ENCODE measurements at places on chromosomes 1 and 21.

- DNase-seq, result no peak
These were observed 752 bp downstream of the RGS18 start for GRCh38 chr1:192159014-192159413.

- no peak for DNase-seq
These were observed 118.9 kb downstream of the PRDM2 start for GRCh38 chr1:13818926-13819325.

DNA sequence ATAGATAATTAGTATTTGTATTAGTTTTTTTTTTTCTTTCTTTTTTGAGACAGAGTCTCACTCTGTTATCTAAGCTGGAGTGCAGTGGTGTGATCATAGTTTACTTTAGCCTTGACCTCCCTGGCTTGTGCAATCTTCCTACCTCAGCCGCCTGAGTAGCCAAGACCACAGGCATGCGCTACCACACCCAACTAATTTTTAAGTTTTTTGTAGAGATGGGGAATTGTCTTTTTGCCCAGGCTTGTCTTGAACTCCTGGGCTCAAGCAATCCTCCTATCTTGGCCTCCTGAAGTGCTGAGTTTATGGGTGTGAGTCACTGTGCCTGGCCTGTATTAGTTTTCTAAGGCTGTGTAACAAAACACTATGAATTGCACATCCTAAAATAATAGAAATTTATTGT, 58.3 kb downstream of the MSH4 start:
- DNase-seq, result no peak

DNA sequence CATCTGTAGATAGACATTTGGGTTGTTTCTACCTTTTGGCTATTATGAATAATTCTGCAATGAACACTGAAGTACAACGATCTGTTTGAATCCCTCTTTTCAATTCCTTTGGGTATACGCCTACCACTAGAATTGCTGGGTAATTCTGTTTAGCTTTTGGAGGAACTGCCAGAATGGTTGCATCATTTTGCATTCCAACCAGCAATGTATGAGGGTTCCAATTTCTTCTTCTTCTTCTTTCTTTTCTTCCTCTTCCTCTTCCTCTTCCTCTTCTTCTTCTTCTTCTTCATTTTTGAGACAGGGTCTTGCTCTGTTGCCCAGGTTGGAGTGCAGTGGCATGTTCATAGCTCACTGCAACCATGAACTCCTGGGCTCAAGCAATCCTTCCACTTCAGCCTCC, 13.8 kb upstream of the THEM5 start:
- no peak for DNase-seq

DNA sequence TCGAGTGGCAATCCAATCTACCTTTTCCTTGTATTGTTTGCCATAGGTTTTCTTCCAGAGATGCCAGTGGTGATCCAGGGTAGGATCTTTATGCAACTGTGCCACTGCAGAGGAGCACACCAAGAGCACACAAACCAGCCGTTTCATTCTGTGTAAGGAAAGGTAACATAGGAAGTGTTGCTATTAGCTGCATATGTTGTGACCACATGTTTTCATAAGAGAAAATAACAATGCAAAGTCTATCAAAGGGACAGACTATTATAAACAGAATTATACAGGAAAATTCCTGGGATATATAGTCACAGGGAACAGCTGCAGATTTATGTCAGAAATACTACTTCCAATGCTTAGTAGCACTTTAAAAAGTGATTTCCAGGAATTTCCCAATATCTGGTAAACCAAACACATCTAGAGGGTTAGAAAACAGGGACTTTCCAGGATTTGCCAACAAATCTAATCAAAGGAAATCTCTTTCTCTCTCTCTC, 919 bp downstream of the CTSS start:
- no peak for DNase-seq

DNA sequence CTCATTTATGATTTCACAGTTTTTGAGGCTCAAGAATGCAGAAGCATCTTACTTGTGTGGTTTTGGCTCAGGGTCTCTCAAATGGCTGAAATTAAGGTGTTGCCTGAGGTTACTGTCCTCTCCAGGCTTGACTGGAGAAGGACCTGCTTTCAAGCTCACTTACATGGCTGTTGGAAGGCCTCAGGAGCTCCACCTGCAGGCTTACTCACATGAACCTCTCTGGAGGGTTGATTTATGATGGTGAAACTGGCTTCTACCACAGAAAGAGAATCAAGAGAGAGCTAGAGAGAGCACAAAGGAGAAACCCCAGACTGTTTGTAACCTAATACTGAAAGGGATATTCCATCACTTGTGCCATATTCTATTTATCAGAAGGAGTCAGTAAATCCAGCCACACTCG, 6.2 kb upstream of the KCNK2 start:
- DNase-seq, result no peak

- DNase-seq, result no peak
These were observed 70.9 kb upstream of the EDEM3 start for GRCh38 chr1:184825571-184825970.

- DNase-seq, result no peak
These were observed 1.7 kb downstream of the ISG15 start for GRCh38 chr1:1014799-1015681.

GRCh38 chr21:39669485-39669884, 56.7 kb downstream of the B3GALT5 start:
- DNase-seq, result no peak

DNA sequence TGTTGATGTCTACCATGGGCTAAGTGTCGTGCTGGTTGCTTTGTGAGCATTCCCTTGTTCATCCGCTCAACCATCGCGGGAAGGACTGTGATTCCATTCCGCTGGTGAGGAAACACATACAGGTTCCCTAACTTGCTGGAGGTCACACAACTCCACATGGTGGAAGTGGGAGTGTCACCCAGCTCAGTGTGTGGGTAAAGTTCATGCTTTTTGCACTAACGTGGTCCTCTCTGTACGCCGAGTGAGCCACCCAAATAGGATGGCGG, 4.0 kb upstream of the CLDN19 start:
- no peak for DNase-seq

DNA sequence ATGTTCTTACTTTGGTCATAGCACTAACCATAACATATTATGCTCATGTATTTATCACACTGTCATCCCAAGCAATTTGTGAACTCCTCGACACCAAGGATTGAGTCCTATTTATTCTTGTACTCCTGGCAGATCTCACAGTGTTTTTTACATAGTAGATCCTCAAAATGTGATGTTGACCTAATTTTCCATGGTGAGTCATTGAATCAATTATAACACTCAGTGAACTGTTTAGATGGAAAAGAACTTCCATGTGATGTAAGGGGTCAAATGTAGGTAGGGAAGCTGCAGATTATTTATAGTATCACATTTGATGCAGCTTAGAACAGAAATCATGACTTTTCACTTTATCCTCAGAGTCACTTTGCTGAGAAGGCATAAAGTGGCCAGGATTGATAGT, 281.9 kb upstream of the ADAMTS5 start:
- DNase-seq, result no peak

DNA sequence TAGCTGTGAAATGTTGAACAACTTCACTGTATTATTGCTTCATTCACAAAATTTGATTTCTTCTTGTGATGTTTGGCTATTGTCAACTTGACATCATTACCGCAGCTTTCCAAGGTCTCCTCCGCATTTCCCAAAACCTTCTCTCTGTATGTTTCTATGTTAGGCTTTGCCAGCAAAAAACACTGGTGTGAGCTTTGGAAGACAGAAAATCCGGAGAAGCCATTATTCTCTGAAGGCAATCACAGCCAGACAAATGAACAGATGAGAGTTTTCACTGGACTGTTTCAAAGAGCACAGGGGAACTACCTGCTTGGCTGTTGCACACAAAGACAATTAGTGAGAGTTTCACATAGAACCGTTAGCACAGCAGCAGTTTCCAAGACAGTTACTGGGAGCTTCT, 609.6 kb downstream of the BRINP3 start:
- no peak for DNase-seq

- DNase-seq, result no peak
These were observed 18.8 kb downstream of the AGRN start for GRCh38 chr1:1038694-1039093.

DNA sequence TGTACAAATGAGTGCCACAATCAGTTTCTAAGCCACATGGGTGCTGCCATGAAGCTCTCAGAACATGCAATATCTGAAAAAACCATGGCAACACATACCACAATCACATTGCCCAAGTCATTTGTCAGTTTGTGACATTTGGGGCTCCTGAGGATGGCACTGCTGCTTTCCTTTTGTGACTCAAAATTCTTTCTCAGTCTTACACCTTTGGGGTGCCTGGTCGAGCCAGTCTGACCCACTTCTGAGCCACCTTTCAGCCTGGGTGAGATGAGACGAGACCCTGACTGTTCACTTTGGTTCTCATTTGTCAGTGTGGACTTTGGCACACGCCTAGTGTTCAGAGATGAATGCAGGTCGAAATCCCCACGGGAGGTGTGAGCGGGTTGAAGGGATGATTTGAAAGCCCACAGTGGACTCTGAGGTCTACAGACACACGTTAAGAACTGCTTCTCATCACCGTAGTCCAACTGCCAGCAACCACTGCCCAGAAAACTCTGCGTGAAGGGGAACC, 8.0 kb downstream of the BATF3 start:
- no peak for DNase-seq

DNA sequence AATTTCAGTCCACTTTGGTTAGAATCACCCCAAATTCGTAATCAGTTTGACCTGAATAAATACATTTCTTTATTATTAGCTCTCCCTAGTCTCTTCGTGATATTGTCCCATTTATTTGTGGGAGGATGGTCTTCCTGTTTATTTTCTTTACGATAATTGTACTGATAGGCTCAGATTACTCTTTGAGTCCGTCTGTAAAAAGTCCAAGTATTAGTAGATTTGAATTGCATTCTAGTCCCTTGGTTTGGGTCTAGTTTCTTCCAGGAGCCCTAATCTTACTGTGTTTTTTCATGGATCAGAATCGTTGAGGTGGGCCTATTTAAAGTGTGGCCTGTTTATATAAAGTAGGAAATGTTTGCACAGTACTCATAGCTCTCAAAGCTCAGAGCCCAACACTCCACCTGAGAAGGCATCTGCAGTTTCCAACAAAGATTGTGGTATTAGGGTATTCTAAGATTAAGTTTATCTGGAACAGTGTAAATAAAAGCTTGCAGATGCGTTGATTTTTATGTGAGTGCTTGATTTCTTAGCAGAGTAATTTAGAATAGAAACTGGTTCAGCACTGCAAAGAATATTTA, 33.1 kb downstream of the MAP3K21 start:
- DNase-seq, result no peak

DNA sequence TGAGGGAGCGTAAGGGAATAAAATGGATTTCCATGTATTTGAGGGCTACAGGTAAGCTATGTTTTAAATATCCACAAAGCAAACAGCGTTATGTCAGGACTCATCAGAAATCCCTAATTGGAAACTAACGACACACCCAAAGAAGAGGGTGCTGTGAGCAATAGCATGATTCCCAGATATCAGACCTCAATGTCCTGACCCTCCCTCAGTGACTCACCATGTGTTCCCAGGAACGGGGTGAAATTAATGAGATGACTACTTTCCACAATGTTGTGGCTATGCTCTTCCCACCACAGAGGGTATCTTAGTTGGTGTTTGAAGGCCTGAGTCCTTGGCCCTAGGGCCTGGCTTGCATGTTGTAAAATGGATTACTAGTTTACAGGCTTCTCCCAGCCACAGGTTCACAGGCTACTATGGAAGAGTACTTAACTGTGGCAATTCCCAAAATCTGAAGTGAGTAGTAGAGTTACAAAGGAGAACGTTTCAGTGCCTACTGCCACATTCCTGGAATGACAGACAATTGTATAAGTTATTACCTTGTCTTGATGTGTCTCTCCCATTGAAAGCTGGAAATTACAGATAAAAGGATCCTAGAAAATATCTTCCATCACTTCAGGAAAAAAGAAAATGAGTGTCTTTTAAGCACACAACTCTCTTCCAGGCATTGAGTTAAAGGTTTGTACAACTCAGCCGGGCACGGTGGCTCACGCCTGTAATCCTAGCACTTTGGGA, 1.7 kb upstream of the KRTAP11-1 start:
- no peak for DNase-seq

GRCh38 chr21:26131554-26131953, 39.0 kb downstream of the APP start:
- no peak for DNase-seq

DNA sequence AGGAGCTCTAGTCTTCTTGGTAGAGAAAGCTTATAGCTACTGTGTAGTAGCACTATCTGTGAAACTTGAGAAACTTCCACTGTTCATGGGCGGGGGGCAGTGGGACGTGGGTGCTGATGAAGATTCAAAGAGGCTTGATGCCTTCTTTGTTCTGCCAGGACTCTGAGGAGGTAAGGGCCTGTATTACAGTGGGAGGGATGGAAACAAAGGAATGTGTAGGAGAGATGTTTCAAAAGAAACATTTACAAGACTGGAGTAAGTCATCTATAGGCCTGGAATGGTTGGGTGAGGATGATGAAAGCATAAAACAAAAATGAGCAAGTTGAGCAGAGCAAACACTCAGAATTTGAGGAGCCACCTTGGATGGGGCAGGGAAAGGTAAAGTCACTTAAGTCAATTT, 89.4 kb downstream of the C1orf21 start:
- DNase-seq, result no peak

DNA sequence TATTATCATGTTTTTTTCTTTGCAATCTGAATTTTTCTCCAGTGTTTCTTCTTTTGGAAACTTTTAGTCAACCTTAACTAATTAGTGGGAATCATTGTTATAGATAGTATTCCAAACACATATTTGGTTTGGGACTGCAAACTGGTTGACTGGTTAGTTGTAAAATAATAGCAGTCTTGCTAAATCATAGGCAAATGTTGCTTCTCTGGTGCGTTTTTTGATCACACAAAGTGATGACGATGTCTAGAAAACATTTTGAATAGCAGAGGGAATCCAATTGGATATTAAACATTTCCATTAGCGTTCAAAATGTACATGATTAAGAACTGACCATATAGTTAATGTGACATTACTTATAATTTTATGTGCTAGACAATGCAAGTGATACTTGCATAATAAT, 4.5 kb downstream of the DNAJB4 start:
- DNase-seq, result no peak

DNA sequence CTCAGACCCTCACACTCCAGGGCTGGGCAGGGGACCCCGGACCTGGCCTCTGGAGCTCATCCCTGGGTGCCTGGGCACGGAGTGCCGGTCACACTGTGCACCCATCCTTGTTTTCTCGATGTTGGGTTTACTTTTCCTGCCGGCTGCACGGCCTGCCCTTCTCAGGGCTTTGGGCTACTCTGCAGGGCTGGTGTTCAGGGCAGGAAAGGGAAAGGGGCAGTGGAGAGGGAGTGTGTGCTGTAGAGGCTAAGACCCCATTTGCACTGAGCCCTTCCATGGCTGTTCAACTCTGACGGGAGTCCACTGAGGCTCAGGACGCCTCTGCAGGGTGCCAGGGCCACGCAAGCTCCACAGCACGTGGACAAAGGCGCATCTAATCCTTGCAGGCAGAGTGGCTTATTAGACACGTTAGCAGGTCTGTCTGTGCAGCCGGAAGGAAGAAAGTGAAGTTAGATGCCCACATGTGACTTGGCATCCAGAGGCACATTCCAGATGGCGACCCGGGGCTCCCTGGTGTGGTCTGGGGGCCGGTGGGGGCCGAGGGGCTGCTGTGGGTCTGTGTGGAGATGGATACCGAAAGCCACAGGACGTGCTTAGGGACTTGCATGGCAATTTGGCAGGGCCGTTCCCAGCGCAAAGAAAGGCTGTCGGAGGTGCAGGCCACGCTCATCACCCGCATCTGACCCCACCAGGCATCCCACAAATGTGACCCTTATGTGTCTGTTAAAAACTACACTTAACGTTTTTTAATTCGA, 33.6 kb downstream of the COL18A1 start:
- DNase-seq, result no peak

- DNase-seq, result no peak
These were observed 1.2 kb downstream of the CHRM3 start for GRCh38 chr1:239387304-239388158.
